Pancreas (tissue), 10 donors: ENCODE measurements at places on chromosomes 2 and 18.

- H3K27me3 ChIP-seq = no peaks in the 10 kb centered on the region
- DNase-seq = peak; percentile 10
- H3K4me1 ChIP-seq = no peaks in the 10 kb centered on the region
- no peaks in the 10 kb centered on the region for H3K36me3 ChIP-seq
- H3K27ac ChIP-seq = no peak overlapping the region
Observed at GRCh38 chr2:47062681-47063537, 92.2 kb downstream of the STPG4 start.

- DNase-seq = no peak
- no peaks in the 10 kb centered on the region for H3K4me1 ChIP-seq
- no peak overlapping the region for H3K4me3 ChIP-seq
- no peaks in the 10 kb centered on the region for H3K36me3 ChIP-seq
- no peaks in the 10 kb centered on the region for H3K27me3 ChIP-seq
Observed at GRCh38 chr2:222217712-222218111, 81.1 kb downstream of the PAX3 start.

DNA sequence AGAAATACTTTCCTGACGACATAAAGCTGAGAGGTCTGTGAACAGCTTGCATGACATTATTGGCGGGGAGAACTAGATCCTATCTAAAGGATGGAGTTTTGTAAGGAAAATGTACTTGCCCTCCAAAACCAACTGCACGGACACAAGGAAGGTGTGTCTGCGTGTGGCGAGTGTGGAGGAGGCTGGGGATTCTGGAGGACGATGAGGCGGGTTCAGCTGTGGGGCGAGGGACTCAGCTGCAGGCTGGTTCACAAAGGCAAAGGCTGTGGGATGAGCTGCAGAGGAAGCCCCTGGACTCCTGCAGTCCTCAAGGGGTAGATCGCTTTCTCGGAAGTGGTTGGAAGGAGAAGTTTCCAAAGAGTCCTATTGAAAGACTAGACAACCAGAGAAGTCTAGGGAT, 48.2 kb downstream of the ACKR3 start:
- no peaks in the 10 kb centered on the region for H3K27me3 ChIP-seq
- no peak overlapping the region for H3K27ac ChIP-seq
- no peak for DNase-seq
- H3K36me3 ChIP-seq = no peaks in the 10 kb centered on the region

DNA sequence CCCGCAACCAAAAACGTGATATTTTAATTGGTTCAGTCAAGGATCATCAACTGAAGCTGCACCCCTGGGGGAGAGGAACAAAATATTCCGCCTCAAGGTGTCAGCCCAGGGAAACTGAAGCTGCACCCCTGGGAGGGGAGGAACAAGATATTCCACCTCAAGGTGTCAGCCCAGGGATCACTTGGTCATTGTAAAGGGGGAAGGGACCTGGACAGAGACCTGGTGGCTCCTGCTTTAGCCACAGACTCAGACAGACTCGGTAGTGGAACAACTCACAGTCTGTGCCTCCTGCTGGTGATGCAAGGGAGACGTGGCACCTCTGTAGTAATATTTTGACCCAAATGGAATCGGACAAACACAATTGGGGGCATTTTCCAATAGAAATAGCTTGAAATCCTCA, 75.1 kb downstream of the GBX2 start:
- H3K36me3 ChIP-seq = no peaks in the 10 kb centered on the region
- DNase-seq = no peak
- H3K4me1 ChIP-seq = no peaks in the 10 kb centered on the region
- no peaks in the 10 kb centered on the region for H3K27me3 ChIP-seq
- no peak overlapping the region for H3K4me3 ChIP-seq

- peaks cover 3% of the 10 kb centered on the region for H3K4me1 ChIP-seq
- H3K4me3 ChIP-seq = no peak overlapping the region
- no peaks in the 10 kb centered on the region for H3K27me3 ChIP-seq
- no peak for DNase-seq
- no peaks in the 10 kb centered on the region for H3K36me3 ChIP-seq
- no peak overlapping the region for H3K27ac ChIP-seq
Observed at GRCh38 chr2:106137731-106138521, 56.2 kb downstream of the UXS1 start.

GRCh38 chr18:32907648-32908423, 135.0 kb upstream of the KLHL14 start:
- no peak overlapping the region for H3K4me3 ChIP-seq
- H3K27ac ChIP-seq = no peak overlapping the region
- H3K36me3 ChIP-seq = no peaks in the 10 kb centered on the region

DNA sequence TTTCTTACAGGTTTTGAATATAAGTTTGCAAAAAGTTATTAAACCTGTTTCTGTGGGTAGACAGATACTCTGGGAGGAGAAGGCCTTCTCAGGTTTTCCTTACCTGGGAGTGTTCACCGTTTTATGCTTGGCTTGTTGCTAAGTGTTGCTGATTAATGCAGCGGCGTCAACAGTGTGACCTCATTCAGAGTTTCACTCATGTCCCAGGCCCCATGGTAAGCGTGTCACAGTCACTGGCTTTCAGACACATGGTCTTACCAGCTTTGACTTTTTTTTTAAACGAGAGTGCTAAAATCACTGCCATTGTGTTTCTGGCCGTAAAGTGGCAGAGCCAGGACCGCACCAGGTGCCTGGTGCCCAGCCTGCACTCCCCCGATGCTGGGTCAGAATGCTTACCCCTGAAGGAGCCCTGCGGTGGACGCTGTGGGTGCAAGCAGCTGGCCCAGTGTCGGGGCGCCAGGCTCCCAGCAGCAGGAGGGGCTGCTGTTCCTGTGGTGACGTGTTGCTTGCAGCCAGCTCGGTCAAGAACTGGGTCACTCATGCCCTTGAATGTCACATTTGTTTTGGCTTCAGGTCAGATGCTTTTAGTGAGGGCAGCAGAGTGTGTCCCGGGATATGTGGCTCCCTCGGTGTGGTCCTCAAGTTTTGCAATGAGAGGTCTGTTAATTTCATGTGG, 3.5 kb downstream of the CAPN10 start:
- H3K4me3 ChIP-seq = no peak overlapping the region
- H3K4me1 ChIP-seq = peaks cover 4% of the 10 kb centered on the region
- H3K27ac ChIP-seq = no peak overlapping the region

- no peak for DNase-seq
- H3K36me3 ChIP-seq = no peaks in the 10 kb centered on the region
- H3K27me3 ChIP-seq = no peaks in the 10 kb centered on the region
Observed at GRCh38 chr2:143762176-143762928, 633.1 kb downstream of the ARHGAP15 start.

- no peak overlapping the region for H3K27ac ChIP-seq
- H3K4me1 ChIP-seq = no peaks in the 10 kb centered on the region
- H3K36me3 ChIP-seq = no peaks in the 10 kb centered on the region
- H3K27me3 ChIP-seq = no peaks in the 10 kb centered on the region
- H3K4me3 ChIP-seq = no peak overlapping the region
Observed at GRCh38 chr2:18501156-18501555, 59.3 kb downstream of the RDH14 start.

DNA sequence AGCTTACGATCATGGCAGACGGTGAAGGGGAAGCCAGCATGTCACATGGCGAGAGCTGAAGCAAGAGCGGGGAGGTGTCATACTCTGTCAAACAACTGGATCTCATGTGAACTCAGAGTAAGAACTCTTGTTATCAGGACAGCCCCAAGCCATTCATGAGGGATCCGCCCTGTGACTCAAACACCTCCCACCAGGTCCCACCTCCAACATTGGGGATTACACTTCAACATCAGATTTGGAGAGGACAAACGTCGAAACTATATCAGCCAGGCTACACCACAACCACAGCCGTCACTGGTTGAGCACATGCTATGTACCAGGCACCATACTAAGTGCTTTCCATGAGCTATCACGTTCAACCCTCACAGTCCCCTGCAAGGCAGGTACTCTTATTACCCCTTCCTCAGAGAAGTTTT, 293.8 kb downstream of the PRKCE start:
- H3K4me1 ChIP-seq = no peaks in the 10 kb centered on the region
- no peak for DNase-seq
- no peaks in the 10 kb centered on the region for H3K27me3 ChIP-seq
- H3K27ac ChIP-seq = no peak overlapping the region
- no peaks in the 10 kb centered on the region for H3K36me3 ChIP-seq

- H3K4me1 ChIP-seq = no peaks in the 10 kb centered on the region
- H3K27me3 ChIP-seq = no peaks in the 10 kb centered on the region
- no peak overlapping the region for H3K4me3 ChIP-seq
- H3K36me3 ChIP-seq = no peaks in the 10 kb centered on the region
Observed at GRCh38 chr2:132584976-132585817, 84.8 kb downstream of the LYPD1 start.

- H3K4me3 ChIP-seq = no peak overlapping the region
- no peaks in the 10 kb centered on the region for H3K27me3 ChIP-seq
- no peak overlapping the region for H3K27ac ChIP-seq
- DNase-seq = no peak
- H3K36me3 ChIP-seq = no peaks in the 10 kb centered on the region
Observed at GRCh38 chr18:74790451-74790850, 192.8 kb downstream of the ZNF407 start.

GRCh38 chr2:207038299-207038698, 99.0 kb downstream of the CPO start:
- peaks cover 9% of the 10 kb centered on the region for H3K27me3 ChIP-seq
- no peak overlapping the region for H3K4me3 ChIP-seq
- H3K36me3 ChIP-seq = no peaks in the 10 kb centered on the region
- H3K4me1 ChIP-seq = no peaks in the 10 kb centered on the region
- DNase-seq = no peak

DNA sequence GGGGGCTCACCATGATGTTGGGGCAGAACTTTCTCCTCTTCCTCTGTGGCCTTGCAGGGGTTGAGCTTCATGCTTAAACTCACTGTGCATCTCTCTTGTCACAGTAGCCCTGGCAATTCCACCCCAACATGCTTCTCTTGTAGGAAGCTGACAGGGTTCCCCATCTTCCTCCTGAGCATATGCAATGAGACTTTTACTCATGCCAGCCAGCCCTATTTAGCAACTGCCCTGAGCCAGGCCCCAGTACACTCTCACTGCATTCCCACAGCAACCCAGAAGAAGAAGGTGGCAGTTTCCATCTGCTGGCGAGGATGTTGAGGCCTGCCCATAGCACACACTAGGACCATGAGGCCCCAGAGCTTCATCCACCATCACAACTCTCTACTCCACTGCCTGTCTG, 72.2 kb upstream of the TEX51 start:
- H3K36me3 ChIP-seq = no peaks in the 10 kb centered on the region
- no peak for DNase-seq
- no peak overlapping the region for H3K4me3 ChIP-seq
- H3K27me3 ChIP-seq = no peaks in the 10 kb centered on the region
- H3K4me1 ChIP-seq = no peaks in the 10 kb centered on the region

- no peaks in the 10 kb centered on the region for H3K4me1 ChIP-seq
- no peak overlapping the region for H3K4me3 ChIP-seq
- no peak for DNase-seq
- H3K27ac ChIP-seq = no peak overlapping the region
- H3K27me3 ChIP-seq = no peaks in the 10 kb centered on the region
Observed at GRCh38 chr2:229996320-229996719, 72.4 kb downstream of the SLC16A14 start.

- H3K36me3 ChIP-seq = no peaks in the 10 kb centered on the region
- no peaks in the 10 kb centered on the region for H3K4me1 ChIP-seq
- no peaks in the 10 kb centered on the region for H3K27me3 ChIP-seq
- DNase-seq = no peak
- H3K27ac ChIP-seq = no peak overlapping the region
- H3K4me3 ChIP-seq = no peak overlapping the region
Observed at GRCh38 chr2:106537791-106538191, 50.6 kb downstream of the CD8B2 start.

- H3K27me3 ChIP-seq = no peaks in the 10 kb centered on the region
- H3K4me3 ChIP-seq = no peak overlapping the region
- no peak for DNase-seq
- H3K36me3 ChIP-seq = no peaks in the 10 kb centered on the region
- H3K27ac ChIP-seq = no peak overlapping the region
Observed at GRCh38 chr18:45111502-45111848, 430.8 kb downstream of the SETBP1 start.

- no peak for DNase-seq
- H3K27me3 ChIP-seq = no peaks in the 10 kb centered on the region
- H3K4me1 ChIP-seq = no peaks in the 10 kb centered on the region
- no peak overlapping the region for H3K4me3 ChIP-seq
Observed at GRCh38 chr2:62661263-62661635, 44.3 kb upstream of the EHBP1 start.

GRCh38 chr2:203550266-203550665, 15.2 kb upstream of the RAPH1 start:
- no peaks in the 10 kb centered on the region for H3K36me3 ChIP-seq
- DNase-seq = no peak
- no peaks in the 10 kb centered on the region for H3K4me1 ChIP-seq
- H3K27me3 ChIP-seq = no peaks in the 10 kb centered on the region

DNA sequence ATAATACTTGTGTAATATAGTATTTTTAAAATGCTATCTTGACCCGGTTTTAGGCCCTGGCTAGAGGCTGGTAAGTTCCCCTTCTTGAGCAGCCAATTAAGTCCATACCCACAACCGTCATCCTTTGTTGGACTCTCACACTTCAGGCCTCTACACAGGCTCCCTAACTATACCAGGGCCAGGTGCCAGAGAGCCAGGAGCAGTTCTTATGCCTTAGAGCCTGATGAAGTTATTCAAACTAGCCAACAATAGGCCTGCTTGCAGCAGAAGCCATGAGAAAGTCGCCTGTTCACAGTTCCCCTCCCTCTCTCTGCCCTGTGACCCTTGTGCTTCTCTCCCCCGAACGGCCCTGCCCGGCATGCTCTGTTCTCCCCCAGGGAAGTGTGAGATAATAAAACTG, 454.2 kb upstream of the KLHL29 start:
- no peaks in the 10 kb centered on the region for H3K4me1 ChIP-seq
- no peaks in the 10 kb centered on the region for H3K36me3 ChIP-seq
- H3K27me3 ChIP-seq = peaks cover 2% of the 10 kb centered on the region

GRCh38 chr2:186693446-186693832, 421 bp upstream of the FAM171B start:
- DNase-seq = no peak
- H3K4me3 ChIP-seq = peak overlapping the region; percentile 41
- H3K27me3 ChIP-seq = no peaks in the 10 kb centered on the region
- no peaks in the 10 kb centered on the region for H3K36me3 ChIP-seq
- no peaks in the 10 kb centered on the region for H3K4me1 ChIP-seq
- no peak overlapping the region for H3K27ac ChIP-seq

DNA sequence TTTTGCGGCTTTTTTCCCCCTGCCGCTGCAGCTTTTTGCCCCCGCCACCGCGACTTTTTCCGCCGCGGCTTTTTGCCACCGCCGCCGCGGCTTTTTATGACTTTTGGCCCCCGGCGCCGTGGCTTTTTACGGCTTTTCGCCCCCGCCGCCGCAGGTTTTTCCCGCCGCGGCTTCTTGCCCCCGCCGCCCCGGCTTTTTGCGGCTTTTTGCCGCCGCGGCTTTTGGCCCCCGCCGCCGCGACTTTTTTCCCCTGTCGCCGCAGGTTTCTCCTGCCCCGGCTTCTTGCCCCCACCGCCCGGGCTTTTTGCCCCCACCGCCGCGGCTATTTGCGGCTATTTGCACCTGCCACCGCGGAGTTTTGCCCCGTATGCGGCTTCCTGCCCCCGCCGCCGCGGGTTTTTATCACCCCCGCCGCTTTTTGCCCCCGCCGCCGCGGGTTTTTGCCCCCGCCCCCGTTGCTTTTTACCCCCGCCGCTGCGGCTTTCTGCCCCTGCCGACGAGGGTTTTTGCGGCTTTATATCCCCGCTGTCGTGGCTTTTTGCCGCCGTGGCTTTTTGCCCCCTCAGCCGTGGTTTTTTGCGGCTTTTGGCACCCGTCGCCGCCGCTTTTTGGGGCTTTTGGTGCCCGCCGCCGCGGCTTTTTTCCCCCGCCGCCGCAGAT, 2750.9 kb downstream of the RPIA start:
- peaks cover 6% of the 10 kb centered on the region for H3K27me3 ChIP-seq
- H3K27ac ChIP-seq = no peak overlapping the region
- H3K4me1 ChIP-seq = no peaks in the 10 kb centered on the region
